ENCODE measurements at places on chromosomes 1 and 21.

GRCh38 chr1:170097449-170097948 is 23.0 kb upstream of the KIFAP3 start:
- DNase-seq = no peak

- DNase-seq = peak; percentile 49
Observed at GRCh38 chr1:59976194-59977074, 49.9 kb upstream of the CYP2J2 start.

- no peak for DNase-seq
Observed at GRCh38 chr1:88799491-88799890, 91.9 kb downstream of the GTF2B start.

DNA sequence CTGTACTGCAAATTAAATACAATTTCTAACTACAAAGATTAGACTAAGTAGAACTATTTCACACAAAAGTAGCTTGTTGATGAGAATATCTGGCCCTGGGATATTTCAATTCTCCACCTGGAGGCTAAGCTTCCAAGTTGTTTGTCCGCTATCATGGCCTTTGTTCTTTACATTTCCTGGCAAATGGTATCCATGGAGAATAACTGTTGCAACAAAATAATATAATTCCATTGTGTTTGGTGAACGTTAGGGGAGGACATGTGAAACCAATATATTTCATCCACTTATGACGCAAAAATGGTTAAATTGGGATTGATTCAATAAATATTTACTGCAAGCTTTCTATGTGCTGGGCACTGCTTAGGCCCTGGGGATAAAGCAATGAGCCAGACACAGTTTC is 565.4 kb downstream of the PTPRC start:
- no peak for DNase-seq

- no peak for DNase-seq
Observed at GRCh38 chr1:180027949-180028445, 73.4 kb downstream of the CEP350 start.

GRCh38 chr1:3275471-3276340 is 178.8 kb upstream of the ARHGEF16 start:
- DNase-seq = no peak

GRCh38 chr1:121525355-121525754 is 340.6 kb downstream of the SRGAP2C start:
- no peak for DNase-seq

- DNase-seq = no peak
Observed at GRCh38 chr1:231929311-231929710, 302.7 kb downstream of the DISC1 start.

DNA sequence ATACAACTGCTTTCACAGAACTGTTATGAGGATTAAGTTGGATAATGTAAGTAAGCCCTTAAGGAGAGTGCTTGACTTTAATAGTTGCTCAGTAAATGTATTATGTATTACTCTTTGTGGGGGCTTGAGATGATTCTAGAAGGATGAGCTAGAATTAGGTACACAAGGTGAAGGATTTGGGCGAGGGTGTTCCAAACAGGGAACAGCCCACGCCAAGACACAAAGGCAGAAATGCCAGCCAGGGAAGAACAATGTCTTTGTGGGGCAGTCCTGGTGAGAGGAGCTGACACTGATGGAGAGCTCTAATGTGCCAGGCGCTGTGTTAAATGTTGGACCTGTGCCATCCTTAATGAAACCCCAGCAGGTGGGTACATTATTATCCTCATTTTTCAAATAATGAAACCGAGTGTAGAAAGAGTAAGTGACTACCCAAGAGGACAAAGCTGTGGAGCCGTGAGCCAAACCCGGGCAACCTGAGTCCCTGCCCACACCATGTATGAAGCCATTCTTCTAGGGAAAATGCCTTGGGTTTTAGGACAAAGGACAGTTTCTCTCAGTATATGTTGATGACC is 362.4 kb downstream of the HHAT start:
- no peak for DNase-seq

DNA sequence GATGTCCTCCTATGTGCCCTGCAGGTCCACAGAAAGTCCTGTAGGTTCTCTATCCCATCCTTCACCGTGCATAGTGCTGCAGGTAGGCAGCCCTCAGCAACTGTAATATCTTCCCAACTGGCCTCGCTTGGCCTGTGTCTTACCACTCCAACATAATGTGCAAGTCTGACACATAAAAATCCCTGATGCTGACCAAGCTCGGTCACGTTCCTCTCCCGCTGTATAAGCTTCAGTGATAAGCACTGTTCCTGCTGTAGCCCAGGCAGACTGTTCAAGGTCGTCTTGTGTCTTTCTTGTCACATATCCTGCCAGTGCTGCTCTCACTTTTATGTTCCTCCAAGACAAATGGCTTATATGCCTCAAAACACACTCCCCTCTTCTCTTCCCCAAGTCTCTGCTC is 19.4 kb upstream of the KCNE1 start:
- no peak for DNase-seq

DNA sequence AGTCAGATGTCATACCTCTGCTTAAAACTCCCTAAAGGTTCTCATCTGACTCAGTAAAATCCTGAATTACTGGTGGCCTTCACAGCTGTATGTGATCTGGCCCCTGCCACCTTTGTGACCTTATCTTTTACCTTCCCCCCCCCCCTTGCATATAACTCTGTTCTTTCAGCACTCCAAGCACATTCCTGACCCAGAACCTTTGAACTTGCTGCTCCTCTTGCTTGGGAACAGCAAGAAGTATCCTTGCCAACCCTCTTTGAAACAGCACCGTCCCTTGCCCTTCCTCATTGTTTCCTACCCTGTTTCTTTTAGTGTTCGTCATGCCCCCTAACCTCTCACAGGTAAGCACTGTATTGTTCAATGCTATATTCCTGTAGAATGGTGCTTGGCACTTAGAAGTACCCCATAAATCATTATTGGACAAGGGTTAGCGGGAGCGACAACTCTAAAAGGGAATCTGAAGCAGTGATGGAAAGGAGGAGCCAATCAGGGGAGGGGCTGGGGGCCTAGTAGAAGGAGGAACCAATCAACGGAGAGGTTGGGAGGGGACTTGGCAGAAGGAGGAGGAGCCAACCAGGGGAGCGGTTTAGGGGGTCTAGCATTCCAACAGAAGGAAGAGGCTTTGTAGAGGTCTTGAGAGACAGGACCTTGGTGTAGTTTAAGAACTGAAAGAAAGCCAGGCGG is 13.9 kb downstream of the CACHD1 start:
- no peak for DNase-seq

- DNase-seq = no peak
Observed at GRCh38 chr1:9312168-9312720, 19.6 kb downstream of the SPSB1 start.

- DNase-seq = peak; percentile 67
Observed at GRCh38 chr1:93814059-93814794, 64.8 kb downstream of the DNTTIP2 start.

DNA sequence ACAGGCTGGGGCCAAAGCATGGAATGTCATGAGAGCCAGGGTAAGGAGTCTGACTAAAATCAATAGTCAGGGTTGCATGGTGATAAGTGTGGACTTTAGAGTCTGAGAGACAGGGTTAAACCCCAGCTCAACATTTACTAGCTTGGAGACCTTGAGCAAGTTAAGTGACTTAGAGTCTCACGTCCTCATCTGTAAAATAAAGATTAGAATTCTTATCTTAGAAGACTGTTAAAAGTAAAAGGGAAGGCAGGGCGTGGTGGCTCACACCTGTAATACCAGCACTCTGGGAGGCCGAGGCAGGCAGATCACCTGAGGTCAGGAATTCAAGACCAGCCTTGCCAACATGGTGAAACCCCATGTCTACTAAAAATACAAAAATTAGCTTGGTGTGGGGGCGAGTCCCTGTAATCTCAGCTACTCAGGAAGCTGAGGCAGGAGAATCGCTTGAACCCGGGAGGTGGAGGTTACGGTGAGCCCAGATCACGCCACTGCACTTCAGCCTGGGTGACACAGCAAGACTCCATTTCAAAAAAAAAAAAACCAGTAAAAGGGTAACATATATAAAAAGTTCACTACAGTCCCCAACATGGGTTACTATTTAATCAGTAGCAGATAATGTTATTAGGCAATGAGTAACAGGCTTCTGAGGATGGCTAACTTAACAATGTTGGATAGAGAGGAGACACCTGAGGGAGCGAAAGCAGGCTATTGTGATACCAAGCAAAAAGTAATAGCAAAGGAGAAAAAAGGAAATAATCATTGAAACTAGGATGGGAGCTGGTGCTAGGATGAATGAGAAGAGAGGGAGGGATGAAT is 20.8 kb downstream of the TMCO1 start:
- DNase-seq = no peak

DNA sequence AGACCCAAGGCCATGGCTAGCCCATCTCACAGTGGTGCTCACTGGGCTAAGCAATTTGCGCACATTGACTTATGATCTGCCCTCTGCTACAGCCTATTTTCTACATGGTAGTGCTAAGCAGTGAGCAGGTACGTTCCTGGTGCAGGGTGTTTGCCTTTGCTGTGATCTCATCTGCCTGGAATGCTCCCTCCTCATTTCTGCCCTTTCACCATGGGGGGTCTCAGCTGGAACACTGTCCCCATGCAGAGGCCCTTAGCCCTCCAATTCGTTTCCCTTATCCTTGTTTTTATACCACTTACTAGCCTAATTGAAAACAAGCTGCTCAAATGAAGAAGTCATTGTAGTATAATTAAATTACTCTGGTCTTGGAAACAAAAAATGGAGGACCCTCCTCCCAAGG is 2.0 kb upstream of the B3GALT5 start:
- DNase-seq = no peak

DNA sequence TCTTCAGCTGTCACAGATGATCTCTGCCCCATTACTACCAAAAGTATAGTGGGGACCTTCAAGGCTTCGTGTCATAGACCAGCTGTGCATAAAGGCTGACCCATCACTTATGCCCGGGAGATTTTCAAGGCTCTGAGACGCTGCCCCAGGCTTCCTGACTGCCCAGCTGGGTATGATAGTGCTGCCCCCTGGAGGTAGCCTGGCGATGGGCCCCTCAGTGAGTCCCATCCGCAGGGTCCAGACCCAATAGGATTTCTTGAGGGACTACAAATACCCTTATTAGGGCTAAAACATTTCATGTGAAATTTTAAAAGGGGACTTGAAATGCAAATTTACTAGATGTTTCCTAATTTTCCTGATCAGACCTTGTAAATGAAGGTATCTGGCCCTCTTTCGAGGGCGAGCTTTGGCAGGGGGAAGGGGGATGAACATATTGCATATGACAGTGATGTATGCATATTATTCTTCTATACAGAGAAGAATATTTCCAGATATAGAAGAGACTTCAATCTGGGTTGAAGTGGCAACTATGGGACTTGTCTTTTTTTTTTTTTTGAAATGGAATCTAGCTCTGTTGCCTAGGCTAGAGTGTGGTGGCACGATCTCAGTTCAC is 11.7 kb upstream of the FCMR start:
- peak; percentile 73 for DNase-seq

DNA sequence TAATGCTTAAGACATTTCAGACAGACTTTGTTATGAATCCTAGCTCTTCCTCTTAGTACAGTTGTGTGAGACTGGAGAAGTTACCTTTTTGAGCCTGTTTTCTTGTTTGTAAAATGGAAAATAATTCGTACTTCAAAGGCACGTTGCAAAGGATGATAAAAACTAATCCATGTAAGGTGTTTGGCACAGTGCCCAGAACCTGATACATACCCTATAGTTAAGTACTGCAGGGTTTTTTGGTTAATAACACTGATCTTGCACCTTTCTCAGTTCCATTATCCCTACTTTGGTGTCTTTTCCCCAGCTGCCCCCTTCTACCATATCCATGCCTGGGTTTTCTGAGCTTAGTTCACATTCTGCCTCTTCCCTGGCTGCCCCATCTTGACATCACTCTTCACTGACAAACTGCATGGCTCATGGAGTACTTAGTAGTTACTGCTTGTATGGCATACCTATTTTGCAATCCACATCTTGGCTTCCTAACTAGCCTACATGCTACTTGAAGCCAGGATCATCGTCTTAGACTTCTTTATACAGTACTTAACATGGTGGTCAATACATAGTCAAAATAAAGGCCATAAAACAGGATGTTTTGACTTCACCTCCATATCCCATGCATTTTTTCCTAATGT is 10.1 kb downstream of the CCDC185 start:
- no peak for DNase-seq

DNA sequence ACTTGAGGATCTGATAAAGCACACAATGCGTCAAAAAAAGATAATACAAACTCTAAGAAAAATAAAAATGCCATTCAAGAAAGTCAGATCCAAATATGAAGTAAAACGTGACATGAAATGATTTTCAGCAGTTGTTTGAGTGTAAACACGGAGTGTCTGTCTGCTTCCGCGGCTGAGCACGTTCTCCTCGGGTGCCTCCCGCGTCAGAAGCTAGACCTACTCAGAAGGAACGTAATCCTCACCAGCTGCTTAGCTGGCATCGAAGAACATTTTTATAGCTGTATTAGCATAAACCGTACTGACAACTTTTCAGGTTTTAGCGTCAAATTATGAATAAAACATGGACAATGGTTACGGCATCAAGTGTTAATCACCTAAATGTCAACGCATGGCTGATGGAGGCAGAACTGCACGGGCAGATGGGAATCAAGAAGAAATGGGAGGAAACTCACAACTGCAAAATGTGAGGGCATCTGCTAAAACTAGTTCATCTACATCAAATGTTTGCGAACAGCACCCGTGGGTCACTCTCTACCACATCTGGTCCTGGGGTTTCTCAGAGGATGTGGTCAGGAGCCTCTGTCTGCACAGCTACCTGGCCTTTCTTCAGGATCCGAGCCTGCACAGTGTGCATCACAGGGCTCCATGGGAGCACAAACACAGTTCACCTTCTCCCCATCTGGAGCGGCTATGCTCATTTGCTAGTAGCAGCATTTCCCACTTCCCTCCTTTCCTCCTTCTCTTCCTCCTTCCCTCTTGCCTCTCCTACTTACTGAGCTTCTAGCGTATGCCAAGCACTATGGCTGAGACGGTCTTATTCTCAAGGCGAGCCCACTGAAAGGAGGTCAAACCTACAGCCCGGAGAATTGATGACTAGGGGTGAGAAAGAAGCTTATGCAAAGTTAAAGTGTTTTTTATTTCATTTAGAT is 40.0 kb downstream of the RCAN1 start:
- no peak for DNase-seq

GRCh38 chr1:2585318-2586092 is 1.1 kb upstream of the PRXL2B start:
- DNase-seq = peak; percentile 86

DNA sequence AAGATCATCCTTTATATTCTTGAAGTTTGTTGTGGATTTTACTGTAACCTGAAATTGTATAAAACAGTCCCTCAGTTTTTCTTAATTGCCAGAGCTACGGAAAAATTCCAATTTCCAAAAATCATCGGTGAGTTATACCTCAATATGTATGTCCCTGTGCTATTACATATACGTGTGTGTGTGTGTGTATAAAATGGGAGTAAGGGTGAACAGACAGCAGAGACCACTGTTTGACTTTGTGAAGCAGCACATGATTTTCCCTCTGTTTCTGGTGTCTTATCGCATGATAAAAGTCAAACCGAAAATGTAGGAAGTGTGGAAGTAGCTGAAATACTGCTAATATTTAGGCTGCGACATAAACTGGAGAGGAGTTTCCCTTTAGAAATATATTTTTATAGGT is 1.2 kb downstream of the OR2T1 start:
- DNase-seq = no peak

- no peak for DNase-seq
Observed at GRCh38 chr1:221865808-221866207, 123.9 kb upstream of the DUSP10 start.

GRCh38 chr1:32714277-32714676 is 11.7 kb upstream of the SYNC start:
- no peak for DNase-seq

- no peak for DNase-seq
Observed at GRCh38 chr1:67653304-67653703, 31.7 kb upstream of the GADD45A start.

- no peak for DNase-seq
Observed at GRCh38 chr1:160243767-160244166, 18.6 kb downstream of the DCAF8 start.

- no peak for DNase-seq
Observed at GRCh38 chr1:196091397-196092135, 516.7 kb downstream of the KCNT2 start.

All from germinal center (tissue), 1 donor.